T-helper 1 cell (primary cell): ENCODE measurements at places on chromosomes 7 and 10.

DNA sequence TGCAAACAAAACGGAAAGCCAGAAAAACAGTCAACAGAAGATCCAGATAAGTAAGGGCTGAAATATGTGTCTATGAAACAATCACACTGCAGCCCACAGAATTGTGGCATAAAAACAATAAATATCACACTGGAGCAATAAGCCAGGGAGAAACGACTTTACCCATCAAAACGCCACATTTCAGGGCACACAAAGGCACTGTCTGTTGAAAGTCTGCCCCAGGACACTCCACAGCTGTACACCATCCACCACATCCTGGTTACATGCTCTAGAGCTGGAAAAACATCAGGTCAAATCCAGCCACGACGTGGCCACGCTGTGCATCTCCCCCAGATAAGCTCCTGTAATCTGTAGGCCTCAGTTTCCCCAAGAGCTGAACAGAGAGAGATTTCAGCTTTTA lies 88.7 kb downstream of the COBL start:
- DNase-seq, result no peak

GRCh38 chr10:110170142-110170971 lies 37.0 kb upstream of the MXI1 start:
- DNase-seq, result no peak

DNA sequence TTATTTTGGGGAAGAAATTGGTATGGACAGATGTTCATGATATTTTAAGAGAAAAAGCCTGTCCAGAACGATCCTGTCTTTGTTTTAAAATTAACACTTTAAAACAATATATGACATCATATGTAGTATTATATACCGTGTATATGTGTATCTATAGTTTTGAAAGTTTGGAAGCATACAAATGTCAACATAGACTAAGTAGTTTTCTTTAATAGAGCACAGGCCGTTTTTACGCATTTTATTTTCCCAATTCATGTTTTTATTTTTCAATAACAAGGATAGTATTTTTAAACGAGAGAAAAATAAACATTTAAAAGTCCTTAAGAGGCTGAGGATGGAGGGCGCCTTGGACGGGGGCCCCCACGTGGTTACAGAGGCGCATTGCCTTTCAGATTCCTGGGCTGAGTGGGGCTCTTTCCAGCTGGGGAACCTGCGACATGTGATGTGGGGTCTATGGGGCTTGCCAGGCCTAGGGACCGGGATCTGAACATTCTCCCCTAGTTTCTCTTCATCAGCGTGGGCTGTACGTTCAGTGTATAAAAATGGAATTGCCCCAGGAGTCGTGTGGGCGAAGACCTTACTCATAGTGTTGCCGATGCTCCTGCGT lies 127.8 kb upstream of the ZNF746 start:
- peak; percentile 52 for DNase-seq

DNA sequence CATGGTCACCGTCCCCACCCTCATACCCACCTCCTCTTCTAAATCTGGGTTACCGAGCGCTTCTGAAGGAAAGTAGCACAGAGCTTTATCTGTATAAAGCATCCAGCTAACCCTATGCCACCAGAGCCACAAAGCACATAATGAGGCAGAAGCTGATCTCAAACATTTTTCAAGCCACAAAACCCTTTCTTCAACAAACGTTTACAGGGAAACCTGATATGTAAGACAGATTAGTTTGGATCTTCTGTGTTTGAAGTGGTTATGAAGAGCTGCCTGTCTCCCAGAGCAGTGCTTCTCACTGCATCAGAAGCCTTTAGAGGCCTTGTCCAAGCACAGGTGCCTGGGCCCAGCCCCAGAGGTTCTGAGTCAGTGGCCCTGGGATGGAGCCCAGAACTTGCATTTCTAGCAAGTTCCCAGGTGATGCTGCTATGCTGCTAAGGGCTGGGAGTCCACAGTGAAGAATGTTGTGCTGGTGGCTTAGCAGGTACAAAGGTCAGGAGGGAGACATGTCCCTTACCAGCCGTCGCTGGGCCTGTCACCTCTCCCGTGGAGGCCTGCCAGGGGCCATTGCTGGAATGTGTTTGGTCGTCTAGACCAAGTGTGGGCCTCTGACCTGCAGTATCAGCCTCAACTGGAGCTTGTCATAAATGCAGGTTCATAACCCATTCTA lies 90.4 kb downstream of the TAF3 start:
- DNase-seq, result no peak

DNA sequence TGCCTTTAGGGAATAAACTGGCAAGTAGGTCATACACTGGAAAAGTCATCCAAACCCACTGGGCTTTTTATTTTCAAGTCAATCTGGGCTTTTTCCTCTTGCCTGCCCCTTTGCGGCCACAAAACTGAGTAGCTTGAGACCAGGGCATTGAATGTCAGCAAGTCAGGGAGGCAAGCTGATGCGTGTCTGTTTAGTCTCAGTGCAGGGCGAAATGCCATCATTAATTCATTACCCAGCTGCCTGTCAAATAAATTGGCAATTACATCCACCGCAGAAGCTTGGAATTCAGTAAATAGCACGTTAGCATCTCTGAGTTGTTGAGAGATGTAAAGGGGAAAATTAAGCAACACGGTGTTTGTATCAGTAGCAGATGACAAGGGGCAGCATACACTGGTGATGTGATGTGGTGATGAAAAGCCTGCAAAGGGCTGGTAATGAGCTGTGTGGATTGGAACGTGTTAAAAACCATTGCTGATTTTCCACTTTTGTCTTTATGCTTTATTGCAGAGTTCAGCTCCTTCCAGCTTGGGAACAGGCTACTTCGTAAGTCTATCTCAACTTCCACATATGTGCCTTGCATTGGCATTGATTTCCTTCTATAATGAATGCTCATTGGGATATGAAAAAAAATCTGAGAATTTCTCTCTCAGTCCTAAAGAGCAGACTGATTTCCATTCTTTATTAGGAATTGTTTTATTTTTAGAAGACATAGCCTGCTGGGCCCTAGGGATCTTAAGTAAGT lies 535.9 kb downstream of the AUTS2 start:
- DNase-seq, result no peak

GRCh38 chr10:46079831-46080585 lies 33.9 kb upstream of the MSMB start:
- no peak for DNase-seq

DNA sequence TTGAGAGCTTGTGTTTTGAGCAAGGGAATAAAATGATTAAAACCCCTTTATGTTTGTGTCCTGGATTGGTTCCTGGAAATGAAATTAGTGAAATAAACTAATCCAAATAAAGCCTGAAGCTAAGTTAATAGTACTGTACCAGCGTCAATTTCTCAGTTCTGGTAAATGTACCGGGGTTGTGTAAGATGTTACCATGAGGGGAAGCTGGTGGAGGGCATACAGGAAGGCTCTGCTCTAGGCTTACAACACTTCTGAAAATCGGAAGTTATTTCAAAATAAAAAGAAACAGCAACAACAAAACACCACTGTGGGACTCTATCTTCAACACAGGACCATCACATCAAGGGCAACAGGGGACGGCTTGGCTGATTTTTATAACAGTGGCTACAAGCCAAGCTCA lies 257.0 kb downstream of the CREB5 start:
- DNase-seq, result no peak

DNA sequence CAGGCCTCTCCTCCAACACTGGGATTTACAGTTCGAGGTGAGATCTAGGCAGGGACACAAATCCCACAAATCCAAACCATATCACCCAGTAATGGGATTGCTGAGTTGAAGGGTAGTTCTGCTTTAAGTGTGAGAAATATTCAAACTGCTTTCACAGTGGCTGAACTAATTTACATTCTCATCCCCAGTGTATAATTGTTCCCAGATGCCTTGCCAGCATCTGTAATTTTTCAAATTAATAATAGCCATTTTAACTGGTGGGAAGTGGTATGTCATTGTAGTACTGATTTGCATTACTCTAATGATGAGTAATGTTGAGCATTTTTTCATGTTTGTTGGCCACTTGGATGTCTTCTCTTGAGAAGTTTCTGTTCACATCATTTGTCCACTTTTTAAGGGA lies 592.8 kb upstream of the GRM3 start:
- no peak for DNase-seq

GRCh38 chr10:110852947-110853346 lies 18.8 kb upstream of the PDCD4 start:
- no peak for DNase-seq

DNA sequence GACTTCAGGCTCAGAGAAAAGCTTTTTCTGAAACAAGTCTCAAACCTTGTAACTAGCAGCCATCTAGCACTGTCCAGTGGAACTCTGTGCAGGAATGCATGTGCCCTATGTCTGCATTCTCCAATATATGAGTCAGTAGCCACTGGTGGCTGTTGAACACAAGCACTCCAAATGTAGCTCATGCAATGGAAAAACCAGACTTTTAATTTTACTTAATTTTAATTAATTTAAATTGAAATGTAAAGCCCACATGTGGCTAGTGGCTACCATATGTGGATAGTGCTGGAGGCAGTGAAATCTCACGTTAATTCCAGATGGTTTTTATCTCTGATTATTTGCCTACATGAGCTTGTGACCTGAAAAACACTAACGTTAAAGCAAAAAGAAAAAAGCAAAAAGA lies 225.1 kb downstream of the GATA3 start:
- no peak for DNase-seq

GRCh38 chr10:33151344-33151864 lies 183.1 kb downstream of the NRP1 start:
- no peak for DNase-seq

DNA sequence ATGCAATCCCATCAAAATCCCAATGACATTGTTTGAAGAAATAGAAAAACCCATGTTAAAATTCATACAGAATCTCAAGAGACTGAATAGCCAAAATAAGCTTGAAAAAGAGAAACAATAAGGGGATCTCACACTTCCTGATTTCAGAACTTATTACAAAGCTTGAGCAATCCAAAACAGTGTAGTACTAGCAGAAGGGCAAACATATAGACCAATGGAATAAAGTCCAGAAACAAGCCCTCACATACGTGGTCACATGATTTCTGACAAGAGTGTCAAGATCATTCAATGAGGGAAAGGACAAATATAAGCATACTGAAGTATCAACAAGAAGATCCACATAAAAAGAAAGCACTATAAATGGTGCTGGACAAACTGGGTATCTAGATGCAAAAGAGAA lies 31.9 kb downstream of the MICU1 start:
- no peak for DNase-seq

- no peak for DNase-seq
Observed at GRCh38 chr10:27542812-27543211, 38.7 kb downstream of the RAB18 start.

DNA sequence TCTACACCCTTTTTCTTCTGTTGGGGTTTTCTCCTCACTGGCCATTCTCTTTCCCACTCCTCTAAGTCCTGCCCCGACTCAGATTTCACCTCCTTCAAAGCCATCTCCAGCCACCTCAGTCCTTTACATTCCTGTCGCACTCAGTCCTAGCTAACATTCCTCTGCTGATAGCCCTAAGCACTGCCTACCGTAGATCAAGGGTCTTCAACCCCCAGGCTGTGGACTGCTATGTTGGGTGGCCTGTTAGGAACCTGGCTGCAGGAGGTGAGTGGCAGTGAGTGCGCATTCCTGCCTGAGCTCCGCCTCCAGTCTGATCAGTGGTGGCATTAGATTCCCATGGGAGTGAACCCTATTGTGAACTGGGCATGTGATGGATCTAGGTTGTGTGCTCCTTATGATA lies 11.2 kb downstream of the PFKFB3 start:
- DNase-seq, result no peak

GRCh38 chr7:36192877-36193276 lies 39.8 kb downstream of the EEPD1 start:
- DNase-seq, result no peak

- peak; percentile 72 for DNase-seq
Observed at GRCh38 chr10:27252267-27253000, 11.8 kb upstream of the ACBD5 start.

DNA sequence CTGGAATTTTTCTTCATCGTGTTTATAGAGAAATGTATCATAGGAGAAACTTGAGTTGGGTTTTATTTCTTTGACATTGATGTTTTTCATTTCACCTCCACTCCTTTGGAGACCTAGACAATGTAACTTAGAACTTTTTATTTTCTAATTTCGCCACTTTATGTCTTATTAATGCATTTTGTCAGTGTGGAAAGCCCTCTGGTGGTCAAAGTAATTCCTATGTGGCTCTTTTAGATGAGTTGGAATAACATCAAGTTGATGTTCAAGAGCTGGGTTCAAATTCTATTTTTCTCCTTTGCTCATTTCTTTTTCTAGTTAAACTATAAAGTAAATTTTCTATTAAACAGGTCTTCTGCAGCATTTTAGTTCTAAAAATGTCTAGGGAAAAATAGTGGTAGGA lies 478.6 kb downstream of the LRMDA start:
- no peak for DNase-seq

- DNase-seq, result no peak
Observed at GRCh38 chr10:96118604-96119450, 11.3 kb upstream of the ZNF518A start.

GRCh38 chr7:37354656-37355131 lies 94.0 kb downstream of the ELMO1 start:
- no peak for DNase-seq

GRCh38 chr7:89934101-89934500 lies 220.2 kb upstream of the STEAP1 start:
- no peak for DNase-seq

DNA sequence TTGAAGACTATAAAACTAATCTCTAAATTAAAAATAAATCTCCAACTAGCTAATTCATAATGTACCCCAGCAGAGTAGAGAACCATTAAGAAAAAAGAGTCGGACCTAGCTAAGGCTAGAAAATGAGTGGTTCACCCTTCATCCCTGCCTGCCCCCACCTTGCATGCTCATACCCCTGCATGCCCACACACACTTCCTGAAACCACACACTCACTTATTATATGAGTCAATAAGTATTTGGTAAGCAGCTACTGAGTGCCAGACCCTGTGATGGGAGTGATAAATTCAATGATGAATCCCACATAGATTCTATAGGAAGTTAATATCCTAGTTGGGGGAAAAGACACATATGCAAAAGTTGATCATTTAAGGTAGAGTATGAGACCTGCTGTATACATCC lies 152.9 kb upstream of the INHBA start:
- no peak for DNase-seq

DNA sequence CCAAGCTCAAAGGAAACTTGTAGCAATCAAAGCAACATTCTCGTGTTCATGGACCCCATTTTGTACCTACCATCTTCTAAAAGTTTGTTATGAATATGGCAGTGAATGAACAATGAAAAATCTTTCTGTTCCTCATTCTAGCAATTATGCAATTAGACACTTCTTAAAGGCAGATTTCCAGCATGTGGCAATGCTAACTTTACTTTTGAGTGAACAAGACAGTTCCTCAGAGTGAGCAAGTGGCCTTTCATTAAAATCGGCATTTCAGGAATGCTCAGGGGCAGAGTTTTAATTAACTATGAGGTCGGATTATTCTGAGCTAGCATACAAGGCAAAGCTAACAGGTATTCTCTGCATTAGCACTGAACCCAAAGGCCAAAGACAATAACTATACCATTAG lies 48.4 kb upstream of the NFE2L3 start:
- DNase-seq, result no peak

DNA sequence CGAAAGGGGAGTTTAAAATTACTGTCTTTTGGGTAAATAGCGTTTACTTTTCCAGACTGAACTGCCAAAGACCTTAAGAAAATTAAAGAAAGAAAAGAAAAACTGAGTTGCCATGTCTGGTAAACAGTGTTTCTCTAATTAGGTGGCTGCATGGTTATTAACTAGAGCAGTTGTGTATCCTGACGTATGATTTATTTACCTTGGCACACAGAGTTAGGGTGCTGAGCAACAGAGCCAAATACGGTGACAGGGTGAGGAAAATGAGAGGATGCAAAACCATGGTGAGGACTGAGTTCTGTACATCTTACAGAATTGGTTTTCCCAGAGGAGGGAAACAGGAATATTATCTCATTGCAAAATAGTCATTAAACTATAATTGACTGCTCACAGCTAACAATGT lies 546.4 kb upstream of the FZD8 start:
- DNase-seq, result no peak

- no peak for DNase-seq
Observed at GRCh38 chr7:19117091-19117869, at the start of gene TWIST1. TSS of gene TWIST1 (minus strand) at chr7:19117636. CDS start at chr7:19117321, 315 bp downstream.
